NB4 (cell line): ENCODE measurements at places on chromosomes 16 and 17.

DNA sequence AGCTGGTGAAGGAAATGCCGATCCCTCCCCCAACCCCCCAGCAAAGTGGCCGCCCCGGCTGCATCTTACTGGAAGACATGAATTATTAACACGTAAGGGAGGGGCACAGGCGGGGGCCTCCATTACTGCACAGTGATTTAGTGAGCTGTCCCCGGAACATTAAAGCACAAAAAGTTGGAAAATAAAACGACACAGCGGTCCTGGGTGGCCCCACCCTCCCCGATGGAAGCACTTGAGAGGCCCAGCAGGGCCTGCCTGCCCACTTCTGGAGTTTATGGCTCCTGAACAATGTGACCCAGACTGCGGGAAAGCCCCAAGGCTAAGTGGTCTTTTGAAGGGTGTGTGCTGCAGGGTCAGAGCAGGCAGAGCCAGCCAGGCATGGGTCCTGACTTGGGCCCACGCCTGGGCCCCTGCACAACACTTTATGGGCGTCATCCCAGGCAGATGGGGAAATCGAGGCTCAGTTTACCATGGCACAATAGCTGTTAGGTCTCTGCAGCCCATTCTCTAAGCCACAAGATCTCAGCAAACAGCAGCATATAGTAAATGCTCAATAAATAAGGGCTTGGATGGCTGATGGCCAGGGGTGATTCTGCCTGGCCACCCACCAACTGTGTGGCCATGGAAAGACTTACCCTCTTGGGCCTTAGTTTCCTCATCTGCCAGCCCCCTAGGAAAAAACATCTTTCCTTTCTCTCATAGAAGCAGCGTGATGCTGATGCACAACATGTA is 22.8 kb downstream of the CCDC102A start:
- no peak for DNase-seq

GRCh38 chr16:51111759-51112158 is 39.3 kb downstream of the SALL1 start:
- DNase-seq, result no peak

DNA sequence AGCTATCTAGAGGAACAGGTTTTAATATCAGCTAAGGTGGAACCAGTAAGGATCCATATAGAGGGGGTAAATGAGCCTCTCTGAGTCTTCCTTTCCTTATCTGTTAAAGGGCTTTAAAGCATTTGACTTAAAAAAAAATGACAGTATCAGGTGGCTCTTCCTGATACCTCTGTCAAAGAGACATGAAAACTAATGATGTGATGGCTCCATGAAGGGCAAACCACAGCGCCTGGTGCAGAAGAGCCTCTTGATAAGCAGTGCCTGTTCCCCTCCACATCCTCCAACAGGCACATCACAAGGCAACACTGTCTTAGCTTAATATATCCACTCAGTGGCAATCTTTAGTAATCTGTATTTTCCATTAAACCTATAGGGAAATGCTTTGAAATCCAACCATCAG is 68.9 kb downstream of the USP31 start:
- DNase-seq, result no peak

- DNase-seq, result no peak
These were observed 128.2 kb upstream of the GNAO1 start for GRCh38 chr16:56063111-56063510.

DNA sequence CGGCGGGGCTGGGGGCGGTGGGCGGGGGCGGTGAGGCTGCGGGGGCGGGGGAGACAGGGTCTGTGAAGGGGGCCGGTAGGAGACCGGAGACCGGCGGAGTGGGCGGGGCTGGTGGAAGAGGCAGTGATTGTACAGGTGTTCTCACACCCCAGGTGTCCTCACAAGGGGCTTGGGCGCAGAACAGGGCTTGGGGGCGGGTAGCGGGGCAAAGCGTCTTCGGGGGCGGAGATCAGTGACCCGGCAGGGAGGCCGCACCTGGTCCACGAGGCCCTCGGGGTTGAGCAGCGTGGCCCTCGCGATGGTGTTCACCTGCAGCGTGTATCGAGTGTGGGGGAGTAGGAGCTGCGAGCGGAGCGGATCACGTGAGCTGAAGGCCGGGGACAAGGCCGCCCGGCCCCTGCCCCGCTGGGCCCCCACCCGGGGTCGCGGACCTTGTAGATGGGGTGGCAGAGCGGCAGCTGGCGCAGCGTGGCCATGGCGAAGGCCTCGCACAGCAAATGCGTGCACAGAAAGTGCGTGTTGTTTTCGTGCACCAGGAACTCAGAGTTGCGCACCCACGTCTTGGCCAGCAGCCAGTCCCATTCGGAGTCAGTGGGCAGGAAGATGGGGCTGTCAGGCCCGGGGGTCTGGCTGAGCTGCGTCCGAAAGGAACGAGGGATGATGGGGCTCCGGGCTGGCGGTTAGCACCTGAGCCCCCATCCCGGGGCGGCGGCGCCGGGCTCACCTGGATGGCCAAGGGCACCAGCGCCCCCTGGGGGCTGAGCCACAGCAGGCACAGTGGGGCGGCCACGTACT is 8.5 kb downstream of the ALOXE3 start:
- DNase-seq, result peak; percentile 29

- peak; percentile 52 for DNase-seq
These were observed 7.3 kb downstream of the MFSD6L start for GRCh38 chr17:8791910-8792270.

- DNase-seq, result no peak
These were observed 105.8 kb upstream of the CDH5 start for GRCh38 chr16:66260522-66261254.

GRCh38 chr17:55414983-55415382 is 6.7 kb downstream of the MMD start:
- DNase-seq, result no peak

- DNase-seq, result no peak
These were observed 2.2 kb upstream of the MNT start for GRCh38 chr17:2403044-2403443.

- peak; percentile 50 for DNase-seq
These were observed 5.5 kb upstream of the CACNG5 start for GRCh38 chr17:66829386-66829864.

GRCh38 chr16:81567987-81568748 is 123.6 kb downstream of the CMIP start:
- peak; percentile 64 for DNase-seq

DNA sequence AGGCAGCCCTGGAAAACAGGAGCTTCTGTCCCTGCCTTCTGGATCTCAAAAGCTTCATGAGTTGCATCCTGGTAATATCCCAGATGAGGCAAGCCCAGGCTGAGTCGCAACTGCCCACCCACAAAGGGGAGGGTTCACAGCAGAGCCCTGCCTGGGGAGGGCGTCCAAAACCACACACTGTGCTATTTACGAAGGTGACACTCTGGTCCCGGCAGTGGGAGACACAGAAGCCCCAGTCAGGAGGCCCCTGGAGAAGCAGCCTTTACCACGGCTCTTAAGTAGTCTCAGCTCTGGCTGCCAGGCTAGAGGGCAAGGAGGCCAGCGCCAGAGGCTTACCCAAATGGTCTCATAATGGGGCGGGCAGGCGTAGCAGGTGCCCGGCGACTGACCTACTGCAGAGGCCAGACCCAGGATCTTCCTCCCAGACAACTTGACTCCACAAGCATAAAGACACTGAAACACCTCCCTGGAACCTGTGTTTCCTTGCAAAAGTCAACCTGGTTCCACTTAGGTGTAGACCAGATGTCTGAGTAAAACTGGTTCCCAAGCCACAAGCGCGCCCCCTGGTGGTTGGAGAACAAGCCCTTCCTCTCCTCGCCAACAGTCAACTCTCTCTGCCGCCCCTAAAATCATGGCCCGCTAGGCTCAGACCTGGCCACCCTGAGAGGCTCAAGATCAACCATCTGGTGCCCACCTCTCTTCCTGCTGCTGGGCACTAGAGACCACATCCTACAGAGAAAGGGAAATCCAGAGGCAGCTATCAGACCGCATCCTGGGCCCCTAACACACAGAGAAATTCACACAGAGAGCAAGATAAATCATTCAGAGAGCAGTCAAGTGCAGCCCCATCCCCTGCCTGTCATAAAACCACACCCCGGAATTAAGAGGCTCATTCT is 5.2 kb downstream of the AXIN2 start:
- DNase-seq, result peak; percentile 67

- peak; percentile 78 for DNase-seq
These were observed 7.5 kb downstream of the BTBD17 start for GRCh38 chr17:74354123-74354522.

- no peak for DNase-seq
These were observed 245.2 kb upstream of the MAF start for GRCh38 chr16:79845734-79846135.

DNA sequence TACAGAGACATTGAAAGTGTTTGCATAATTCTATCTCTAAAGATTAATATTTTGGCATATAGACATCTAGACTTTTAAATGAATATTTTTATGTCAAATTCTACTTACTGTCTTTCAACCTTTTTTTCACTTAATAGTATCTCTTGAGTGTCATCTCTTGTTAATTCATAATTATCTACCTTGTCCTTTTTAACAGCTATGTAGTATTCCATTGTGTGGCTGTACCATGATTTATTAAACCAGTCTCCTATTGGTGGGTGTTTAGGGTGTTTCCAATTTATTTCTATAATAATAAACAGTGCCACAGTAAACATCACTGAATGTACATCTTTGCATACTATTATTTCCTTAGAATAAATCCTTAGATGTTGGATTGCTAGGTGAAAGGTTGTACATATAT is 16.3 kb upstream of the RNF222 start:
- DNase-seq, result no peak

GRCh38 chr17:13776027-13776551 is 174.4 kb upstream of the HS3ST3A1 start:
- no peak for DNase-seq

DNA sequence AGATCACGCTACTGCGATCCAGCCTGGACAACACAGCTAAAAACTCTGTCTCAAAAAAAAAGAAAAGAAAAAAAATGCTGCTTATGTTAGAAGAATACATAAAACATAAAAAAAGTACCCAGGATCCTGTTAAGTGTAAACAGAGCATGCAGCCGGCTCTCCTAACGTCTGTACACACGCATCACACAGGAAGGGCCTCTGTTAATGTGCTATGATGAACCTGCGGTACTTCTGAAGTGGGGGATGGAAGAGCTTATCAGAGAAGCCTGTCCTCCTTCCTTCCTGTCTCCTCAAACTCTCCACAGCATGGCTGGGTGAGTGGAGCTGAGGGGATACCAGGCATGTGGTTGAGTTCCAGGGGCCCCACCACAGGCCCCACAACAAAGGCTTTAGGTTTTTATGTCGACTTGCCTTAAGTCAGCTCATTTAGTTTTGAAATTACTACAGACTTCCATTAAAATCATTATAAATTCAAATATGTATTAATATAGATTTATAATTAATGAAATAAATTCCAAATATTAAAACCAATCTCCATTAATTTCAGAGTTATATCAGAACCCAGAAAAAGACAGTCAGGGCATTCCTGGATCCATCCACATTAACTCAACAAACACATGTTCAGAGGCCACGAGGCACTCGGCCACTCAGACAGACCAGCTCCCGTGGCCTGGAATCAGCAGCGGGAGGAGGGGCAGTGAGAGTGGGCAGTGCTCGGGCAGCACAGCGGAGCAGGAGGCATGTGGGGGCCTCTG is 11.7 kb downstream of the CCDC57 start:
- DNase-seq, result no peak

DNA sequence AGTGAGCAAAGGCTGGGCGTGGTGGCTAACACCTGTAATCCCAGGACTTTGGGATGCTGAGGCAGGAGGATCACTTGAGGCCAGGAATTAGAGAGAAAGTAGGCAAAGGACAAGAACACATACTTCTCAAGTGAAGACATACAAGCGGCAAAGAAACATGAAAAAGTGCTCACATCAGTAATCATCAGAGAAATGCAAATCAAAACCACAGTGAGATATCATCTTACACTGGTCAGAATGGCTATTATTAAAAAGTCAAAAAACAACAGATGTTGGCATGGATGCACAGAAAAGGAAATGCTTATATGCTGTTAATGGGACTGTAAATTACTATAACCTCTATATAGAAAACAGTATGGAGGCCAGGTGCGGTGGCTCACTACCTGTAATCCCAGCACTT is 12.2 kb upstream of the SLX4 start:
- no peak for DNase-seq

DNA sequence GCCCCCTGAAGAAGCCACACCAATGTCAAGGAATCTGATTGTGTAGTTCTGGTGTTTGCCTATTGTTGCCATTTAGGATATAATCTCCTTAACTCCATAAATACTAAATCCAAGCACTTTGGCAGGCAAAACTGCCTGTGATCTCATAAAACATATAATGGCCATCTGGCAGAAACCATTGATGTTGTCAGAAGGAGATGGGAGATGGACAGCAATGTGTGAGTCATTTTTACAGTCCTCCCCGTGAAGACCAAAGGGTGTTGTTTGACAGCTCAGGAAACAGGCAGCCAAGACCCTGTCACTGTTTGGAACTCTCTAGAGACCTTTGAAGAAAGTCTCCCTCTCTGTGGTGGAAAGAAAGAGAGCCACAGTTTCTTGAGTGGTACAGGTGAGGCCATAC is 454.1 kb downstream of the HS3ST3B1 start:
- peak; percentile 32 for DNase-seq

DNA sequence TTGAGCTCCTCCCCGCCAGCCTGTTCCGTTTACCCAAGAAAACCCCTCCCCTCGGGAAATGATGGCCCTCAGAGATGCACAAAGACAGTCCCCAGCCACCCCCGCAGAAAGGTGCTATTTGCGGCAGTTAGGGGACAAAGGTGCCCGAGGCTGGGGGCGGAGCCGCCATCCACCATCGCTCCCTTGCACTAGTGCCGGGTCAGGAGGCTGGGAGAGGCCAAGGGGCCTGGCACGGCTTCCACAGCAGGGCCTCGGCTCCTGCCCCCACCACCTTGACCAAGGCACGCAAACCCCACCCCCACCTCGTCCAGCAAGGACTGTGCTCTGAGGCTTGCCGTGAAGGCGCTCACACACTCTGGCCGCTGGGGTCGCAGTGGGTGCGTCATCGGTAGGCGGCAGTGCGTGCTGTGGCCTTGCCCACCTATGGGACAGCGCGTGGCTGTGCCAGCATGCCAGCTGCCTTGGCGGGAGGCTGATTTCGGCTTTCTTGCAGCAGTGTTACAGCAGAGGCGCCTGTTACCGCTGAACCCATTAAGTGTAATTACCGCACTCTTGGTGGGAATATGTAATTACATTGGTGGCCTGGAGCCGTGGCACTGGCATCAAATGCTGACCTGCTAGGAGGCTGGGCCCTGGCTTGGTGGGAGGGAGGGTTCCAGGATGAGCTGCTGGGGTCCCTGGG is 31.8 kb downstream of the TPSG1 start:
- peak; percentile 17 for DNase-seq

DNA sequence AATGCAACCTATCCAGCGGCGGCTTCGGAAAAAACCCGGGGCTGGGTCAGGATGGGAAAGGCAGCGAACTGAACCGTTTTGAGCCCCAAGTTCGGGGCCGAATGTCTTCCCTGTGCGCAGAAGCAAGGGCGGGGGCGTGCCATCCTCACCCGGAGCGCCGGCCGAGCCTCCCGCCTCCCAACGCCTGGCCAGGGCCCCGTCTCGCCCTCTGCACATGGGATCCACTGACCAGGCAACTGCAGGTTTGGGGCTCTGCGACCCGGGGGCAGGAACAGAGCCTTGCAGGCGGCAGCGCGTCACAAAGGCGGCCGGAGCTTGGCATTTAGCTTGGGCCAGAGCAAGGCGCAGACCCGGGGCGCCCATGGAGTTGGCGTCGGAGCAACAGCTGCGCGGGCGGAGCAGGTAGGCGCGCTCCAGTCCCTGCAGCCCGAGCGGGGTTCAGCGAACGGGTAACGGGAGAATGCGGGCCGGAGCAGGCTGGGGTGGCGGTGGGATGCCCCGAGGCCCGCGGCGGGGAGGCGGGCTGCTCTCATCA is at the start of gene FBXO39:
TSS of gene FBXO39 (plus strand) at position 345 of the 535 bp plus-strand sequence. CDS start 3,654 bp downstream, outside the sequence.
- no peak for DNase-seq
